Stimulated activated CD8-positive, alpha-beta memory T cell treated with anti-CD3 and anti-CD28 coated beads, Interleukin-7, amount 100 ng/mL, for 1 hour (primary cell): ENCODE measurements at places on chromosomes 2 and 18.

DNA sequence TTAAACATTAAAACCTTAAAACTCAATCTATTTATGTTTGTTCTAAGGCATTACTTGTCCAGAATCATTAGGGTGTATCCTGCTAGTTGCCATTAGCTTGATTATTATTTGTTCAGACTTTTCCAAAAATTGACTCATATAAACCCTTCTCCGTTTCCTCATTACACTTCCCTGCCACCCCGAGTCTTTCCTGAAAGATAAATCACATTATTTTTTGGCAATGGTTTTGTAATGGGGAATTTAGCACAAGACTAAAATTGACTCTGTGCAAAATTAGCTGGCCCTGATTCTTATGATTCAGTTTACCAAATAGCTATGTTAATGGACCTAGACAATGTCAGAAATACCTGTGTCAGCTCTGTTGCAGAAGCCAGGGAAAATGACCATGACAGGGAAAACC lies 112.2 kb upstream of the NT5C1B start:
- no peak for DNase-seq

DNA sequence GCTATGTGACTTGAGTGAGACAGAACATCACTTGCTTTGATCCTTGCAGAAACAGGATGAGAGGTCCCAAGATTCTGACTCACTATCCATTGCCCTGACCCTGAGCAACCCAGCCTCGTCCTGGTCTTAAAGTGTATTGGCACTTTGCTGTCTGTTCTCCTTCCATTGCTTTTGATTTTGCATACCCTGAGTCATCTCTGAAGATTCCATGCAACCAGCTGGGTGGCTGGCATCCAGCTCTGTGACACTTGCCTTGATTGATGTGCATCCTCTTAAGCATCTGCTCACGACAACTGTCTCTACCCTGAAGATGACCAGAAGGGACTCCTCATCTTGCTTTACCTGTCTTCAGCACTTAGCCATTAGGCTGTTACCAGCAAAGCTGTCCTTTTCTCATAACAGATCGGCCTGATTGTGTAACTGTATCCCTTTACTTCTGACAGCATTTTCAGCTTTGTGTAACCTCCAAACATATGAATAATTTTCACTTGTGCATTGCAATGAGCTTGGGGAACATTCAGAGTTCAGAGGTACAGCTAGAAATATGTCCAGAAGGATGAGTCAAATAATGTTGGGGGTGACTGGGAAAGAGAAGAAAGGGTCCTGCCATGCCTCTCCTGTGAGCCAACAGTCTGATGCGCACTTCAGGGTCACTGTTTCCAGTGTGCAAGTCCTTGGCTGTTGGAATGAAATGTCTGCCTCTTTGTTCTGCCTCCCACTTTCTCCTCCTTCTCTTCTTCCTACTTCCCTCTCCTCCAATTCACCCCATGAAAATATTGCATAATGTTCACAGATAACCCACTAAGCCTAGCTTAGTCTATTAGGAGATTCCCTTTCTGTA lies 249.7 kb upstream of the OSR1 start:
- no peak for DNase-seq

- DNase-seq: no peak
Observed at GRCh38 chr2:45003579-45004551, 5.4 kb downstream of the SIX2 start.

DNA sequence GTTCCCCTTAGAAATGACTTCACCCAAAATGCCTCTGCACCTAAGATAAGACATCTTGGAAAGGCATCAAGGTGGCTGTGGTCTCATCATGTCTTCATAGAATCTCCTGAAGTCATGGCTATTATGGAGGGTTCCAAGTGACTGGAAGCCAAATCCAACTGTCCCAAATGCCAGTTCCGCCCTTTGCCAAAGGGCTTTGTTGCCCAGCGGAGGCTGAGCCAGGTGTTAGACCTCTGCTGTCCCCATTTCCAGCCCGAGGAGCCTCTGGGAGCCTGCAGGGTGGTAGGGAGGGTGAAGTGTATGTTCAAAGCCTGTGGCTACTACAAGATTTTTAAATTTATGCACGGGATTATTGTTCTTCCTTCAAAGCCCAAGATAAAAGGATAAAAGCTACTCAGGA lies 25.7 kb downstream of the RHOB start:
- no peak for DNase-seq

DNA sequence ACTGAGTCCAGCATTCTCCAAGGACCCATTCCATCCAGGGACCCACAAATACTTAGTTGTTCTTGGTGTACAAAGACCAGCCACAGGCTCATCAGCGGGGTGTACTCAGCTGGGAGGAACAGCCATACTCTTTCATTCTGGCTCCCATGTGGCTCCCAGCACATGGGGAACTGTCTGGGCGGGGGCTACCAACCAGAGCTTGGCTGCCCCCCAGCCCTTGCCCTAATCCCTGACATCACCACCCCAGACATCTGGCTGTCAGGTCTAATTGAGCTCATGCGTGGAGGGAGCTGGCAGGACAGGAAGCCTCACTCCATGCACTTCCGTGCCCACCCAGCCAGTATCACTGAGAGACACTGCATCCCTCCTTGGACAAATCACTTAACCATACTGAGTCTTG lies 283.6 kb downstream of the DYSF start:
- DNase-seq: no peak

GRCh38 chr2:241560162-241560882 lies 1.8 kb downstream of the BOK start:
- DNase-seq: no peak

- DNase-seq: peak; percentile 70
Observed at GRCh38 chr2:237421542-237422116, 7.7 kb upstream of the COL6A3 start.

GRCh38 chr18:51355841-51356240 lies 158.4 kb upstream of the MEX3C start:
- no peak for DNase-seq

GRCh38 chr18:46562674-46563192 lies 94.3 kb downstream of the LOXHD1 start:
- DNase-seq: no peak

GRCh38 chr2:238851026-238851425 lies 3.1 kb downstream of the TWIST2 start:
- no peak for DNase-seq

DNA sequence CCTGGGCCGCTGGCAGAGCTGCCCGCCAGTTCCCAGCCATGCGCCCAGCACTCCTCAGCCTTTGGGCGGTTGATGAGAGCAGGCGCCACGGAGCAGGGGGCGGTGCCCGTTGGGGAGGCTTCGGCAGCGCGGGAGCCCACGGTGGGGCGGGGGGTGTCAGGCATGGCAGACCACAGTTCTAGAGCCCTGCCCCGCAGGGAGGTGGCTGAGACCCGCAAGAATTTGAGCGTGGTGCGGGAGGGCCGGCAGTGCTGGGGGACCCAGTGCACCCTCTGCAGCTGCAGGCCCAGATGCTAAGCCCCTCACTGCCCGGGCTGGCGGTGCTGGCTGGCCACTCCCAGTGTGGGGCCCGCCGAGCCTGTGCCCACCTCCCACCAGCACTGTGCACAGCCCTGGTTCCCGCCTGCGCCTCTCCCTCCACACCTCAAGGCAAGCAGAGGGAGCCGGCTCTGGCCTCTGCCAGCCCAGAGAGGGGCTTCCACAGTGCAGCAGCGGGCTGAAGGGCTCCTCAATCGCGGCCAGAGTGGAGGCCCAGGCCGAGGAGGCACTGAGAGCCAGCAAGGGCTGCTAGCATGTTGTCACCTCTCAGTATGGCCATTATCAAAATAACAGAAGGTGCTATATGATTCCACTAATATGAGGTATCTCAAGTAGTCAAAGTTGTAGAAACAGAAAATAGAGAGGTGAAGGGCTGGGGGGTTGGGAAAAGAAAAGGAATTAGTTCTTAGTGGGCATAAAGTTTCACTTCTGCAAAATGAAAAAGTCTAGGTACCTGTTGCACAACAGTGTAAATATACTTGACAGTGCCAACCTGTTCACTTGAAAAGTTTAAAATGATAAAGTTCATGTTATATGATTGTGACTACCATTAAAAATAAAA lies 72.3 kb downstream of the SH3YL1 start:
- no peak for DNase-seq

DNA sequence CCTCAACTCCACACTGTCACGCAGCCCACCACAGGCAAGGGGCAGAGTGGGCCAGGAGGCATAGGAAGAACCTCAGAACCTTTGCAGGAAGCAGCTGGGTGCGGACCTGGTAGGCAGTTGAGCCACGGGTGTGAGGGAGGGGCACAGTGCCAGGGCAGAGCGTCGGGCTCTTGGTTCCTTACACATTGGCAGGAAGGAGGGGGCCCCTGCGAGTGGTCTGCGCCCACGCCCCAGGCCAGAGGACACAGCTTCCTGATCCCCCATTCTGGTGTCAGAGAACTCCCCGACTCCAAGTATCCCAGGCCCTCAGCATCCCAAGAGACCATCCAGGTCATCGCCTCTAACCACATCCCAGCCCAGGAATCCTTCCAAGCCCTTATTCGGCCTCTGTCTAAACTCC lies 61.5 kb downstream of the TNS1 start:
- no peak for DNase-seq

DNA sequence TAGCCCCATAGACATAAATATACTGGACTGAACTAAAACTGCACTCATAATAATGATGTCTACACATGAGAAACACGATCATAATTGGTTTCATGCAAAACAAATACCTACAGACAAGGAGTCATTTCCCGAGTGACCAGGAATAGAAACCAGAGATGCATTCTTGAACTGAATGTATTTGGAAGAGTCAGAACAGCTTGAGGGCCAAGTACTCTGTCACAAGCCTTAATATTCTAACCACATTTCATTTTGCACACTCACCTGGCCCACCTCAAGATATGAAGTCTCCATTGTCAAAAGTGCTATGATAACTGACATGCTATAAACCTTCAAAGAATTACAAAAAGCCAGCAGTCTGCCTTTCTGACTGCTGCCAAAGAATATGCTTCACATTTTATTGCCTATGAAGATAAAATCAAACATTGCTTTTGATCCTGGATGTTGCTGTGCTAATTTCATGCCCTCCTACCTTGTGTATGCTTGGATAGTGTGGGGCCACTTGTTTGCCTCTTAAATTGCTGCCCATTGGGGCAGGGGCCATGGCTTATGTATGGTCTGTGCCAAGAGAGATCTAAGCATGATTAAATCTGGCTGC lies 18.9 kb upstream of the ASAP2 start:
- no peak for DNase-seq

DNA sequence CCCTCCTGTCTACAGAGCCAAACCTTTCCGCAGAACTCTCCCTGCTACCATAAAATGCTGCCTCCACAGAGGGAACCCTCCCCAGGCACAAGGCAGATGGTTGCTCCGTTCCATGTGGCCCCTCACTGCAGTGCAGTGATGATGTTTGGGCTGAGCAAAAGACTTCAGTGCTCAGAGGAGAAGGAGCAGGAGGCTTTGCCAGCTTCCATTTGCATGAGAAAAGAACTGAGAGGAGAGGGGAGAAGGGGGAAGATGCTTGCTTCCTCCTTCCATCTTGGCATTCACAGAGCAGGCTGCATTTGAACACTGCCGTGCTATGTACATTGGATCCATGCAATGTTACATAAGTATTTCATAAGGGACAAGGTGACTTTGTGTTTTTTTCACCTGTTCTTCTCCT lies 46.6 kb upstream of the TMEM200C start:
- no peak for DNase-seq

DNA sequence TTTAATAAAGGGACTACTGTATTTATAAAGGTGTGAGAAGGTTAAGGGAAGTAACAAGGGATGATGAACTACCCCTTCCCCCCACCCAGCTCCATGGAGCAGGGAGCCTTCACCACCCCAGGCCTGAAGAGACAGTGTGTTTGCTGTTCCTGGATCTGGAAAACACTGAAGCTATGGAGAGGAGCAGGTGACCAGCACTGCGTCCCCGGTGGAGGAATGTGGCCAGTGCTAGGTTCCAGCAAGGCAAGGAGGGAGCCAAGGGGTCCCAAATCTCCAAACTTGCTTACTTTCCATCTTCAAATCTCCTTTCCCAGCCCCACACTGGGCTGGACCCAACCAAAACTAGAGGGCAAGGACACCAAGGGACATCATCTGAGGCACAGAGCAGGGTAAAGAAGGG lies 128.7 kb upstream of the CD302 start:
- no peak for DNase-seq
